ENCODE measurements at places on chromosomes 1 and 21.
A peak's percentile ranks its signal among the peaks of the same experiment; 100 is the strongest.

- no peak for DNase-seq
Observed at GRCh38 chr1:39849203-39849602, 34.1 kb downstream of the TRIT1 start.

DNA sequence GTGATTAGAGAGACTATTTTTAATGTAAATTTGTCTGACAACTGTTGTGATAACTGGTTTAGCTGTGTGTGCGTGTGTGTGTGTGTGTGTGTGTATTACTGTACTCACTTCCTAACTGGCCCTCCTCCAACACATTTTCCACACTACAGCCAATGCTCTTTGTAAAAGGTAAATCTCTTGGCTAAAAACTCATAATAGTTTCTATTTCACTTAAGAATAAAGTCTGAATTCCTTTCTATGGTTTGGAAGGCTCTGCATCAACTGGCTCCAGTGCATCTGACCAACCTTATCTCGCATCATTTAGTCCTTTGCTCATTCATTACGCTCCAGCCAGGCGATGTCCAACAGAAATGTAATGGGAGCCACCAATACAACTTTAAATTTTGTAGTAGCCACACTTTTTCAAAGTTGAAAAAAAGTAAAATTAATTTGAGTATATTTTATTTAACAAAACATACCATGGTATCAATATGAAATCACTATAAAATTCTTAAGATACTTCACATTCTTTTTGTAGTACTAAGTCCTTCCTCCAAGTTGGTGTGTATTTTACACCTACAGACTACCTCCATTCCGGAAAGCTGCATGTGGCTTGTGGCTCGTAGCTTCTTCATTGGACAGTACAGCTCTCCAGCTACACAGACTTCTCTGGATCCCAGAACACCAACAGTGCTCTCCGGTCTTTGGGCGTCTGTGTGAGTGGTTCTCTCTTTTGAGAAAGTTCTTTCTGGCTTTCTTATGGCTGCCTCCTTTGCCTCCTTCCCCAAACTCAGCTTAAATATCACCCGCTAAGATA, 68.9 kb downstream of the NRIP1 start:
- no peak for DNase-seq

GRCh38 chr1:26126321-26127084, 14.9 kb downstream of the PDIK1L start:
- no peak for DNase-seq

DNA sequence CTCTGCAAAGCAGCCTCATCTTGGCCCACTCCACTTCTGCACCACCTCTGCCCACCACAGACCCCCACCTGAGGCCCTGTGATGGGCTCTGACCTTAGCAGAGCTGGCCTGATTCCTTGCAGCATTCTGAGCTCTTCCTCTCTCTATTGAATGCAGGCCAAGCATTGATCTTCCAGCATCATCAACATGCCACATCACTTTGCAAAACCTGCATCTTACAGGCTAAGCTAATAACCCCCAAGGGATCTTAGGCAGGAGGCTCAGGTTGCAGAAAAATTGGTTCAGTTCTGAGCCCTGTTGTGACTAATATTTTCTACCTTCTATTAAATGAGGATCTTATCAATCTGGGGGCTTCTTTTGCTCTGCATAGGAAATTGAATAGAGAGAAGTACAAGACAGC, 78.7 kb downstream of the ATP1A1 start:
- DNase-seq, result no peak

GRCh38 chr1:61192663-61193330, 110.4 kb downstream of the NFIA start:
- no peak for DNase-seq

DNA sequence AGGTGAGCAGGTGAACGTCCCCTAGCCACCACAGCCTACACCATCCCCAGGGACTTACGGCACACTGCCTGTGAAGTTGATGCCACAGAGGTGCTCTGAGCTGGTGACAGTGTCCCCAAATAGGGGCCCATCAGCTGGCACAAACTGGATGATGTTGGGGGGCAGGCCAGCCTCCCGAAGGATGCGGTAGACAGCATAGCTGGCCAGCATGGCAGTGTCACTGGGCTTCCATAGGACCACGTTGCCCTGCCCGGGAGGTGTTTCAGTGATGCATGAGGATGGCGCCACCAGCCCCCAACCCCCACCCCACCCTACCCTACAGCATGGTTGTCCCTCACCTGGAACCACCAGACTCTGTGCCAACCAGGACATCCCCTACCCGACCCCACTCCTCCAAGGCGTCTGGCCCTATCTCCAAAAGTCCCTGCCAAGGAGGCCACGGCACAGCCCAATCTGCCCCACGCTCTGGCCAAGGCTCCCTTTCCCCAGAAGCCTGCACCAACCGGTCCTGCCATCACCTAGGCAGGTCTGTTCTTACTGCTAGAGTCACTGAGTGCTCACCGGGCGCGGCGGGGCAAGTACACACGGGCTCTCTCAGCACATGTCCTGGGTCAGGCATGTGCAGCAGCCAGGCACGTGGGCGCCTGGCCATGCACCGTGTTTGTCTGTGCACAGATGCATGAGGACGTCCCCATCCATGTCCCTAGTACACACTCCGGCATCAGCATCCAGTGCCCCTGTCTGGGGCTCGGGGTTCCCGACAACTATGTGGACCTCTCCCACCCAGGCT, 20.5 kb downstream of the ALDH4A1 start:
- DNase-seq, result no peak

DNA sequence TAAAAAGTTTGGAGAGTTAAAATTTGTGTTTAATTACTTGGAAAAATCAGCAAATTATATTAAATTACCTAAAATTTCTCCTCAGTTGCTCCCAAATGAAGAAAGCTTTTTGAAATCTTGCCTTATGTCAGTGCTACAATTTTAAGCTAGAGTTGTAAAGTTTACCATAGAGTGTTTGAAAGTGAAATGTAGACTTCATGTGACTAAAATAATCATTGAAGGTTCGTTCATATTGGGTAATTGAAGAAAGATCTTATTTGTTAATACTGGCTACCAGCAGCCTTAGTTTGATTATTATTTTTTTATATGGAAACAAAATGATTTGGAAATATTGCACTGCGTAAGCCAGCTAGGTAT, 4.4 kb downstream of the DYRK1A start:
- DNase-seq, result no peak

GRCh38 chr1:165933446-165934170, 106.2 kb downstream of the UCK2 start:
- no peak for DNase-seq

DNA sequence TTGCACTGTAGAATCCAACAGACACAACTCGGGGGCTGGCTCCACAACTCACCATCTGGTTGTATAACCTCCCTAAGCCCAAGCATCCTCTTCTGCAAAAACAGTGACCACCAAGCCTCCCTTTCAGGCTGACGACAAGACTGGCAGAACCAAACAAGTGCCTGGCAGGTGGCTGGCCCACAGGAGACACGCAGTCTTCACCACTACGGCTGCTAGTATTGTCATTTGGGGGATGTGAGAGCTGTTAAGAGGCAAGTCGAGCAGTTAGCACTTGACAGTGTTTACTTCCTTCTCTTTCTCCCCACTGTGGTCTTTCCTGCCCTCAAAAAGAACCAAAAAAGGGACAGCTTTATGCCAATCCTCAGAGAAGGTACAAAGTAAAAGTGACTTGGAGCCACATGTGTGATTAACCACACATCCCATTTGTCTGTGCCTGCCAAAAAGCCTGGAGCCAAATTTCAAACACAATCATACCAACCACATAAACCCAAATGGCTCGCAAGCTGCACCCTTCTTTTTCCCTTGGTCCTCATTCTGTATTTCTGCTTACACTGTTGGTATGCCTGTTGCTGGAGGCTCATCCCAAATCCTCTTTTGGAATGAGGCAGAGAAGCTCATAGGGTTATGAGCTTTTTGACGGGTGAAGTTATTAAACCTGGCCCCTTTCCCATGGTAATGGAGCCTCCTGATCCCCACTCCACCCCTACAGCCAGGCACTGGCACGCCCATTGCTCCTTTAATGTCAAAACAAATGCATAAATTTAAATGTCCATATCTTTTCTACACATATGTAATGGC, 94.1 kb downstream of the TGFBR3 start:
- DNase-seq, result no peak

DNA sequence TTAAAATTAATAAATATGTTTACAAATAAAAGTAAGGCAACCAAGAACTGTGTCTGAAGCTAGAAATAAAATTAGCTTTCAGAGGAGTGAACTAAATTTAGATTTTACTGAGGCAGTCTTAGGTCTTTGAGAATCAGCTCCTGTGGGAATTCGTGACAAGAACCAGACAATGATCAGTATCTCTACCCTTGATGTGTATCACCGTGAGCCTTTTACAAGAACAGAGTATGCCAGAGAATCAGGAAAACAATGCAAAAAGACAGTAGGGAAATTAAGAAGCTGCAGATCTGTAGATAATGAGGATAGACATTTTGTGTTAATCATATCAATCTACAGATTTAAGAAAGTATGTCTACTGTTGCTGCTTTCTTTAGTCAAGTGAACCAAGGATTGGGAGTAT, 351.0 kb downstream of the COL11A1 start:
- DNase-seq, result no peak

- no peak for DNase-seq
Observed at GRCh38 chr1:2306151-2306978, 78.2 kb downstream of the SKI start.

DNA sequence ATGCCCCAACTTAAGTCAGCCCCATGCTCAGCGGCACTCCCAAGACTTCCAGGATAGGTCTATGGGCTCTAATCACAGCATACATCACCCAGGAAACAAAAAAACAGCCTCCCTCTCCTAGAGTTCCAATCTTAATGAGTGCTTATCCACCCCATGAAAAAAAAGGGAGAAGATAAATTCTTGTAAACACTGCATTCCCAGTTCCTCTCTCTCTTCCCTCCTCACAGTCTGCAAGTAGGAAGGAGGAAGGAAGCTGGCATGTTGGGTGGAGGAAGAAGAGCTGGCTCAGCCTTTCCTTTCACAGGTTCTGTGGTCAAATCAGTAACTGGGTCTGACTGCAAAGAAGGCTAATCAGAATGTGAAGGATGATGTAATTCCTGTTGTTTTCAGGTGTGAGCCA, 69.9 kb upstream of the ZC3H11B start:
- no peak for DNase-seq

- no peak for DNase-seq
Observed at GRCh38 chr1:156050376-156050775, 3.2 kb downstream of the UBQLN4 start.

- DNase-seq, result no peak
Observed at GRCh38 chr1:34970220-34970735, 14.9 kb downstream of the TMEM35B start.

DNA sequence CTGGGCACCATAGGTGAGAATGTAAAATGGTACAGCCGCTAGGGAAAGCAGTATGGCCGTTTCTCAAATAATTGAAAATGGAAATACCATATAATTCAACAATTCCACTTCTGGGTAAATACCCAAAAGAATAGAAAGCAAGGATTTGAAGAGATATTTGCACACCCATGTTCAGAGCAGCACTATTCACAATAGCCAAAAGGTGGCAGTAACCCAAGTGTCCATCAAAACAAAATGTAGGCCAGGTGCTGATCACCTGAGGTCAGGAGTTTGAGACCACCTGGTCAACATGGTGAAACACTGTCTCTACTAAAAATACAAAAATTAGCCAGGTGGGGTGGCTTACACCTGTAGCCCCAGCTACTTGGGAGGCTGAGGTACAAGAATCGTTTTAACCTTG, 62.1 kb downstream of the OLIG1 start:
- DNase-seq, result no peak

GRCh38 chr21:45122432-45123132, 48.2 kb downstream of the ADARB1 start:
- no peak for DNase-seq

GRCh38 chr1:9874959-9875635, 35.0 kb downstream of the CTNNBIP1 start:
- DNase-seq, result peak; percentile 32

GRCh38 chr1:183983371-183984105, 54.0 kb downstream of the COLGALT2 start:
- DNase-seq, result no peak

- DNase-seq, result peak; percentile 36
Observed at GRCh38 chr1:211986628-211987254, 48.6 kb downstream of the INTS7 start.

- DNase-seq, result no peak
Observed at GRCh38 chr1:166836733-166837132, 2.5 kb upstream of the POGK start.

- no peak for DNase-seq
Observed at GRCh38 chr1:48245106-48245505, 22.6 kb downstream of the SLC5A9 start.

- no peak for DNase-seq
Observed at GRCh38 chr1:9589144-9589718, 520 bp downstream of the TMEM201 start.

GRCh38 chr1:60425528-60425927, 352.0 kb upstream of the C1orf87 start:
- no peak for DNase-seq

DNA sequence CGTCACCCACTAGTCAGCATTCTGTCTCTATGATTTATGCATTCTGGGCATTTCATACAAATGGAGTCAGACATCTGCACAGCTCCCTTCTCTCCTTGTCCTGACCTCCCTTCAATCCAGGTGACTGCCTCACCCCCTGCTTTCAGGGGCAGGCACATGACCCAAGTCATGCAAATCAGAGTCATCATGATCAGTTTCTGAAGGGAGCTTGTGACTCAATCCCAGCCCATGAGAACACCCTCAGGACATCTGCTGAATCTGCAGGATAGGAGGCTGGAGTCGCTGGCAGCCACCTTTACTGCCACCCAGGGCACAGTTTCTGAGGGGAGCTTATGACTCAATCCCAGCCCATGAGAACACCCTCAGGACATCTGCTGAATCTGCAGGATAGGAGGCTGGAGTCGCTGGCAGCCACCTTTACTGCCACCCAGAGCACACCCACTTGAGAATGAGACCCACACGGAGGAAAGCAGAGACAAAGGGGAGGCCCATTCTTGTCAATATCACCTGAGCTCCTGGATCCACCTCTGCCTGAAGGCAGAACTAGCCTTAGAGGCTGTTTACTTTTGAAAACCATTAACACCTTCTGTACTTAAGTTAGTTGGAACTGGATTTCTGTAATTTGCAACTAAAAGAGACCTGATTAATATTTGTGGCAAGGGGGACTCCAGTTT, 62.3 kb upstream of the SLC25A33 start:
- DNase-seq, result no peak

DNA sequence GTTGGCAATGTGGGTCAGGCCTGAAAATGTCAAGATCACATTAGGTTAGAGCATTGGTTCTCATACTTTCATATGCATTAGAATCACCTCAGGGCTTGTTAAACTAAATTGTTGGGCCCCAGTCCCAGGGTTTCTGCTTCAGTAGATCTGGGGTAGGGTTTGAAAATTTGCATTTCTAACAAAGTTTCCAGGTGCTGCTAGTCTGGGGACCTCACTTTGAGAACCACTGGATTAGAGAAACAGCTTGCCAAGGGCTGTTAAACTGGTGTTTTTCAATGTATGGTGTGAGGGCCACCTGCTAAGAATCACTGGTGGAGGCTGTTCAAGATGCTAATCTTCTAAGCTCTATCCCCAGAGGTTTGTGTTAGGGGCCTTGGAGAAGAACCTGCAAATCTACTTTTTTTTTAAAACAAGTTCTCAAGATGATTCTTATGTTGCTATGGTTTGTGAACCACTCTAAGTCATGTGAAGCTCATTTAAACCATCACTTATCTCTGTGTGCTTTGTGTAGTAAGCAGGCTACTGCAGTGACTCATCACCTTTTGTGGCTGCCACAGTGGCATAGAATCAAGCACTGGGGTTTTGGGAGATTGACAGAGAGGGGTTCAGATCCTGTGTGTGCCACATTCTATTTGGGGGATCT, 152.2 kb downstream of the S1PR1 start:
- DNase-seq, result peak; percentile 20

- DNase-seq, result no peak
Observed at GRCh38 chr1:171984262-171984661, 143.0 kb downstream of the DNM3 start.

GRCh38 chr1:14452551-14452950, 145.9 kb upstream of the KAZN start:
- DNase-seq, result no peak
